ENCODE measurements at places on chromosomes 4 and X. TPM values are rescaled to one million over a fixed set of nuclear protein-coding genes. Genes with fewer than 3 reads are reported as not detected.

The C4orf51 gene
- not detected for total RNA-seq

The SLIT2 gene
- 0.07 TPM for total RNA-seq

The TRPC5OS gene
- not detected for total RNA-seq

The LYAR gene
- 41.1 TPM for total RNA-seq

The CT45A10 gene
- total RNA-seq = not detected

The SPANXD gene
- total RNA-seq = not detected

The ELOVL6 gene
- total RNA-seq = 21.8 TPM

The TBX22 gene
- total RNA-seq = not detected

The SCOC gene
- total RNA-seq = 33.0 TPM

The ZNF630 gene
- 0.55 TPM for total RNA-seq

The SEPTIN11 gene
- 29.3 TPM for total RNA-seq

The UGT2B7 gene
- total RNA-seq = 0.21 TPM
